LHCN-M2 (cell line): ENCODE measurements at places on chromosomes 3 and 15.

DNA sequence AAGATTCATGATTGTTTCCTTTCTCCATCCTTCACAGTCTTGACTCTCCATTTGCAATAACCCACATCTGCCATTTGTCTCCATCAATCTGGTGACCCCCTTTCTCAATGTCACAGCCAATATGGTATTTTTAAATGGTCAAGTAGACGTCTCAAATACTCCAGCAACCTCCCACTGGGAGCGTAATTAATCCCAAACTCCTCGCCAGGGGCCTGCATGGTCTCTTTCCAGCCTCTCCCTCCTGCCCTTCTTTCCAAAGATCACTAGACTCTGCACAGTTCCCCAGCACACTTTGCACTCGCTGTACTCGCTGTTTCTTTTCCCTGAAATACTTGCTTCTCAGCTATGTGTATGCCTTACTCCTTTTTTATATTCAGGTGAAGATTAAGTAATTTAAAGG is 115.3 kb downstream of the PLCH1 start:
- no peak for DNase-seq

- DNase-seq = no peak
Observed at GRCh38 chr3:105397974-105398373, 31.3 kb downstream of the ALCAM start.

DNA sequence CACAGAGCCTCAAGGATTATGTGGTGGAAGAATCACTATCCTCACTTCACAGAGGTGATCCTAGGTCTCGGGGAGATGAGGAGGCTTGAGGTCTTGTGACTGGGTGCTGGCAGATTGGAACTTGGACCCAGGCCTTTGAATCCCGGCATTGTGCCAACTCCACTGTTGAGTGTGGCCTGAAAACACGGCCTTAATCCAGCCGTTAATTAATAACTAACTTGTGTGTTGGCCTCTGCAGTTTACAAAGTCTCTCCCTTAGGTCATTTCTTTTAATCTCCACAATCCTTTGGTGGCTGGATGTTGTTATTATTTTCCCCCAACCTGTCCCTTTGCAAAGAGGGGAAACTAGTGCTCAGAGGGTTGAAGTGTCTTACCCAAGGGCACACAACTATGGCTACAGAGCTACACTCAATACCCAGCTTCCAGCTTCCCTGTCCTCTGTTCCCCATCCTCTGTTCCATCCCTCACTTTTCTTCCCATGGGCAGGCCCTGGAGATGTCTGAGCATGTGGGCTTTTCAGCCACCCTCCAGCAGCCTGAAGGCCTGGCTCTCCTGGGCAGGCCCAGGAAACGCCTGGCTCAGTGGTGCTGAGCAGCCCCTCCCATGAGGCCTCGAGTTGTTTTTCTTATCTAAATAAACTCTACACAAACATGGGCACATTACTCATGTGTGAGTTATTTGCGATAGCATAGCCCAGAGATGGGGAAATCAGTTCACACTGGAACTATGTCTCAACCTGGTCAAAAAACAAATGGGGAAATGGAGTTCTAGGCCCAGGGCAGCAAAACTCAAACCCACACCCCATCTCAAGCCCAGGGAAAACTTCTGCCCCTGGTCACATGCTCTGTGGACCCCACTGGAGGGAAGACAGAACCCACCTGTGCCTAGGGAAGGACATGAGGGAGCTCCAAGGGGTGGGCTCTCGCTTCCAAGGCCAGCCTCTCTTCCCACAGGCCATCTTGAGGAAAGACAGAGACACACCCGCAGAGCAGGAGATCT is 16.8 kb upstream of the SMAD3 start:
- DNase-seq = peak; percentile 91

DNA sequence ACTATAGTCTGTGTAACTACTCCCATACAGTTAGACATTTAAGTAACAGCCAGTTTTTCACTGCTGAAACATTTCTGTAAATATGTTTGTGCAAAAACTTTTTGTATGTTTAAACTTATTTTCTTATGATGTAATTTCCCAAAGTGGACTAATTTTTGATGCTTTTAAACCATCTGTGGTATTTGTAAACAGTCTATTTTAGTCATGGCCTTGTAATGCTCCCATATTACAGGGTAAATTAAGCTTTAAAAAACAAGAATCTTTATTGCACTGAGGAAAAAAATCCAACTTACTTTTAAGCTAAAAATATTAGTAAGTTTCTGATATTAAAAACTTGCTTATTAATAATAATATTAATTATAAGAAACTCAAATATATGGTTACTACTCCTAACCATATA is 13.5 kb downstream of the CCDC14 start:
- DNase-seq = no peak

- no peak for DNase-seq
Observed at GRCh38 chr3:126758882-126759281, 54.8 kb downstream of the CHCHD6 start.

DNA sequence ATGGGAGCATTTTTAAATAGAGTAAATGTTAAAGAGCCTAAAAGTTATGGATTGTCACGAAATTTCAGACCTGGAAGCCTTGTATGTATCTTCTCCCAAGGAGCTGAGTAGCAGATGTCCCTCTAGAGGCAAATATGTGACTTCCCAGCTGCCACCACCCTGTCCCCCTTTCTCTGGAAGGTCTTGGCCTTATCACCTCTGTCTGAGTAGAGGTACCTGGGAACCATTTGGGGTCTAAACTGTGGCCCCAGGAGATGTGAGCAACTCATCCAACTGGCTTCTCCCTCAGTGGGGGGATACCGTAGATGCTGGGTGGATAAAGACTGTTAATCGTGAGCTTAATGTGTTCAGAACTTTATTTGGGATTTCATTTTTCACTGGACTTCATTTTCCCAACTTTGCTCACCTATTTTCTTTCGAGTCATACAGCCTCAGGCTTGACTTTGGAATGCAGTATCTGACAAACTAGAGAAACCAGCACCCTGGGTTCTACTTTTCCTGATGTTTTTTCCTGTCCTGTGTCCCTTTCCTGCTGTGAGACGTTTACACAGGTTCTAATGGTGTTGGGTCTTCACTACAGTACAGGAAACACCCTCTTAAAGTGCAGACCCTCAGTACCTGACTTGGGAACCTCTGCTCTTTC is 53.3 kb upstream of the CCR4 start:
- DNase-seq = no peak

DNA sequence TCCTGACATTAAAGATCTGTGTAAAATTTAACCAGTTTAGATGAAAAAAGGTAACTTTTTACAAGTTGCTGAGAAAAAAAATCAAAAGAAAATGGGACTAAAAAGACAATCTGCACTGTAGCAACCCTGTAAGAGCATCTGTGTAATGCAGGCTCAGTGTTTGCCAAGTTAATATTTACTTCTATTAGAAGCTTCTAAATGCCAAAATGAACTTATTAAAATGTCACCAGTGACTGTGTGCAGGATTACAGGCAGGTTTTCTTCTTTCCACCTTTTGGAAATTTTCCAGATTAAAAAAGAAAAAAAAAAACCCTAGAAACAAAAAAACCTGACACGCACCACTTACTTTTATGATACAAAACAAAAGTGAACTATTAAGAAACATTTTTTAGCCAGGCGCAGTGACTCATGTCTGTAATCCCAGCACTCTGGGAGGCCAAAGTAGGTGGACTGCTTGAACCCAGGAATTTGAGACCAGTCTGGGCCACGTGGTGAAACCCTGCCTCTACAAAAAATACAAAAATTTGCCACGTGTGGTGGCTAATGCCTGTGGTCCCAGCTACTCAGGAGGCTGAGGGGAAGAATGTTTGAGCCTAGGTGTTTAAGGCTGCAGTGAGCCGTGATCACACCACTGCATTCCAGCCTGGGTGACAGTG is 87.2 kb downstream of the TJP1 start:
- DNase-seq = peak; percentile 54

GRCh38 chr3:137300703-137301102 is 342.9 kb downstream of the IL20RB start:
- no peak for DNase-seq

GRCh38 chr3:128383316-128384235 is 83.1 kb downstream of the DNAJB8 start:
- DNase-seq = peak; percentile 56

DNA sequence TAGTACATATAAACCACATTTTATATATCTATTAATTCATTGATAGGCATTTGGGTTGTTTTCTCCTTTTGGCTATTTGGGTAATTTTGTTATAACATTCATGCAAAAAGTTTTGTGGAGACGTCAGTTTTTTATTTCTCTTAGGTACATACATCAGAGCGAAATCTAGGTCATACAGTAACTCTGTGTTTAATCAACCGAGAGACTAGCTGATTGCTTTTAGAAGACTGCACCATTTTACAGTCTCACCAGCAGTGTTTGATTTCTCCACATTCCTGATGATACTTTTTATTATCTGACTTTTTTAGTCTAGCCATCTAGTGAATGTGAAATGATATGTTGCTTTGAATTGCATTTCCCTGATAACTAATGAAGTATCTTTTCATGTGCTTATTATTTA is 1019.3 kb downstream of the NSUN3 start:
- no peak for DNase-seq

GRCh38 chr3:195210266-195210973 is 60.5 kb downstream of the XXYLT1 start:
- peak; percentile 92 for DNase-seq

DNA sequence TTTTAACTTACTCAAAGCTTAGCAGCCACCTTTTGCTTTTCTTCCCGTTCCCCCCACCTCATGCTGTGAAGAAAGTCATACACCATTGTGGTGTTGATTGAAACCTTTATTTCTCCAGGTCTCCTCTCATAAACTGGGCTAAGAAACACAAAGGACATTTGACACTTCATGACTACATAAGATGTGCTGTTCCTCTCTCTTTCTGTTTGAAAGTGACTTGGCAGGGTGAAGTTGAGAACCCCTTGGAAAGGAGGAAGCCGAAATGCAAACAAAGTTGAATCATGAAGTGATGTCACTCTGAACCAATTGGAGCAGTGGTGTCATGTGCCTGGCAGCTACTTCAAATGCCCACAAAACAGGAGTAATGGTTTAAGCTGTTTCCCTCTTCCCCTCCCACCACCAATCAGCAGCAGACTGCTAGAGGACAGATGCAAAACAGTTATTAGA is 174.7 kb downstream of the IGF1R start:
- peak; percentile 91 for DNase-seq

DNA sequence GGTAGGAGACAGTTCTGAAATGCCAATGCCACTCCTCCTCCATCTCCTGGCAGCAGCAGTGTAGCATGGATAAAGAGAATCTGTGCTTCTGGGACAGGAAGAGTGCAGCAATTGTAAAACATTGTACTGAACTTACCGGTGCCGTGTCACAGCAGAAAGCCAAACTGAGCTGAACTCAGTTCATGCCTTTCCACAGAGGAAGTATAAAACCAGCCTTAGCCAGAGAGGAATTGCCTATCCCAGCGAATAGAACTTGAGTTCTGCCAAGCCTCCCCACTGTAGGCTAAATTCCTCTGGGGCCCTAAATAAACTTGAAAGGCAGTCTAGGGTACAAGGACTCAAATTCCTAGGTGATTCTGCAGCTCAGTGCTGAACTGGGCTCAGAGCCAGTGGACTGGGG is 148.8 kb downstream of the SLC9A9 start:
- no peak for DNase-seq

GRCh38 chr3:27326629-27327545 is 42.3 kb downstream of the NEK10 start:
- peak; percentile 97 for DNase-seq

- DNase-seq = no peak
Observed at GRCh38 chr15:26974120-26974780, 3.3 kb downstream of the GABRG3 start.

- no peak for DNase-seq
Observed at GRCh38 chr3:105867712-105868430, 941 bp downstream of the CBLB start.

GRCh38 chr3:50205413-50206276 is 574 bp downstream of the SLC38A3 start:
- DNase-seq = no peak

DNA sequence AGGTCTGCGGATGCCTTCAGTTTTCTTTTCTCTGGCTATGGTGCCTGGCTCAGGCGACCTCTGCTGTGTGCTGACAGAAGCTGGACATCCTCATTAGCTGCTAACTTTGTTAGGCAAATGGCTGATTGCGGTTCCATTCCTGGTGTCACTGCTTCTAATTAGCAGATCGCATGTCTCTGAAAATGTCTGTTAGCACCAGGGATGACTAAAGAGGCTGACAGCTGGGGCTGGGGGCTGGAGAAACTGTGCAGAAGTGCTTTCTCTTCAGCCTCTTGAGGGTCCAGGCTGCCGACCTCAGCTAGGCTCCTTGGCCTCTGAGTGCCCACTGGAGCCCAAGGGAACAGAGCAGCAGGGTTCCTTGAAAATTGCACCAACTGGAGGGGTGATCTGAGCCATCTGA is 39.3 kb downstream of the CHCHD6 start:
- no peak for DNase-seq

GRCh38 chr15:101390060-101390459 is 95.0 kb upstream of the SNRPA1 start:
- no peak for DNase-seq

GRCh38 chr3:154227531-154227930 is 96.8 kb downstream of the DHX36 start:
- no peak for DNase-seq

- no peak for DNase-seq
Observed at GRCh38 chr3:14877469-14877868, 58.7 kb downstream of the FGD5 start.

DNA sequence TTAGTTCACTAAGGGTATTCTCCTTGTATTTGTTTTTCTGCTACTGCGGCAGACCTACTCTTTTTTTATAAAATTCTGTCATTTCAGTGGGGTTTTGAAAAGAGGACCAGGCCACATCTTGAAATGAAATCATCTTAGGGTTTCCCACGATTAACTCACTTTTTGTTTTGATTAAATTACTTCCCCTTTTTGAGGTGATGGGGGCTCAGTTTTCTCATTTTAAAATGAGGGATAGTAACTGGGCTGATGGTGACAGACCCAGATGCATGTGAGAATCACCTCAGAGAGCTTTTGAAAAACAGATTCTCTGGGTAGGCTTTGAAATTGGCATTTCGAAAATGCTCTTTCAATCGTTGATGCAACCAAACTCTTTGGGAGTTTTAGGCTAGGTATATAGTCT is 24.2 kb downstream of the UBE2Q2 start:
- DNase-seq = no peak

- DNase-seq = no peak
Observed at GRCh38 chr3:34157491-34157890, 359.1 kb downstream of the PDCD6IP start.

DNA sequence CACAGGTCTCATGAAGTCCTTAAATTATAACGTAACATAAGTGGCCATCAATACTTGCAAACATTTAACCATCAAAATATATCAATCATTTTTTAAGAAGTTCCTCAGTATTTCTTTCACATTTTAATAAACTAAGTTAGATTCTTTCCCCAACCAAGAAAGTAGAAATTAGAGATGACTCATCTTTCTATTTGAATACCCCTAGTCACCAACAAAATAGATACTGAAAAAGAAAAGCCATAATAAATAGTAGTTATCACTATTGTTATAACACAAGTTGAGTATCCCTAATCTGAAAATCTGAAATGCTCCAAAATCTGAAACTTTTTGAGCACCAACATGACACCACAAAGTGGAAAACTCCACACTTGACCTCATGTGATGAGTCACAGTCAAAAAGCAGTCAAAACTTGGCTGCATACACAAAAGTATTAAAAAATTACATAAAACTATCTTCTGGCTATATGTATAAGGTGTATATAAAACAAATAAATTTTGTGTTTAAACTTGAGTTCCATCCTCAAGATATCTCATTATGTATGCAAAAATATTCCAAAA is 3.7 kb downstream of the SHQ1 start:
- no peak for DNase-seq
